ENCODE measurements at places on chromosomes 5 and 9. TPM values are rescaled to one million over a fixed set of nuclear protein-coding genes. Genes with fewer than 3 reads are reported as not detected.
A peak's percentile ranks its signal among the peaks of the same experiment; 100 is the strongest.

DNA sequence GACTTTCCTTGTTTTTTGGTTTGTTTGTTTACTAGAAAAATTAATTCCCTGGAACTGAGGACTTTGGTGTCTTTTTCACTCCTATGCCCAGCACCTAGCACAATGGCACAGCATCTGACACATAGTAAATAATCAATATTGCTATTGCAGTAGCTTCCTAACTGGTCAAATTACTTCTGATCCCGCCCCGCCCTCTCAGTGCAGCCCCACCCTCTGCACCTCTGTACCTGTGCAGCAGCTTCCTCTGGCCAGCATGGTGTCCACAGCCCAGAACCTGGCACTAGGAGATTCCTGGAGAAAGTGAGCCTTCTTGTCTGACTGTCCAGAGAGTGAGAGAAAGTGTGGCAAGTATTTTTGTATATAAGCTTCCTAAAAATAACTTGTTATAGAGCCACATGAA, 343.2 kb downstream of the ZNF608 start:
- no peak for DNase-seq

DNA sequence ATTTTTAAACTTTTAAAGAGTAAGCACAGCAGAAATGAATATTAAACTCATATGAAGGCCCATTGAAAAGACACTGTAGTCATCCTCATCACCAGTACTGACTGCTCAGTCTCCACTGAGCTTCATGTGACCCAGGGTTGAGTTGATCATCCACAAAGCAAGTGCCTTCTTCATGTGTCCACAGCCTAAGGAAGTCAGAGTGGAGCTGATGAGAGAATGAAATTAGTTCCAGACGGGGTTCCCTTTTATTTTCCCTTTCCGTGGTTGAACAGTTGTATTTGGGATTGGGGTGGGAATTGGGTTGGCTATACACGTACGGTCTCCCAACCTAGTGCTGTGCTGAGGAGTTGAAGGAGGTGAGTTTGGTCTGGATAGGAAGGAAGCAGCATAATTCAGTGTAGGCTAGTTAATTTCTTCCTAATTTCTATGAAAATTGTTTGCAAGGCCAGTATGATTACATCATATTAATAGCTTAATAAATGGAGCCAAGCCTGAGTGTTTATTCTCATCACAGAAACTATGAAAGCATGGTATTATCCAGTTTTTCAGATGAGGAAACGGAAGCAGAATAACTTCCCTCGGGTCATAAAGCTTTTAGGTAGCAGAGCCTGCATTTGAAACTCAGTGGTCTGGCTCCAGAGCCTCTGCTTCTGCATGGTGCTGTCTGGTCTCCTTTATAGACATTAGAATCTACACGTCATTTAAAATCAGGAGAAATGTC, 103.9 kb upstream of the DMRT1 start:
- no peak for DNase-seq

- DNase-seq: no peak
Observed at GRCh38 chr9:114311571-114312512, 11.1 kb upstream of the ORM1 start.

DNA sequence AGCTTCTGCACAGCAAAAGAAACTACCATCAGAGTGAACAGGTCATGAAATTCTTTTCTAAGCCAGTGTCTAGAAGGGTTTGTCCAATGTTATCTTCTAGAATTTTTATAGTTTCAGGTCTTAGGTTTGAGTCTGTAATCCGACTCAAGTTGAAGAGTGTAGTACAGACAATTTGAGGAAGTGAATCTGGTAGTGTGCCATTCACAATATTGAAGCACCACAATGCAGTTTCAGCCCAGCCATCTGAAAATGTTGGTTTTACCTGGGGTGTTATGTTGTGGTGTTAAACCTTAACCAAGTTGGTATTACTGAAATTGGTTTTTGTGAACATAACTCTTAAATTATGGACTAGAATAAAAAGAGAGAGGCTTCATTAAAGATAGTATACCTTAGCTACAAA, 77.2 kb downstream of the ADAMTS16 start:
- DNase-seq: no peak

DNA sequence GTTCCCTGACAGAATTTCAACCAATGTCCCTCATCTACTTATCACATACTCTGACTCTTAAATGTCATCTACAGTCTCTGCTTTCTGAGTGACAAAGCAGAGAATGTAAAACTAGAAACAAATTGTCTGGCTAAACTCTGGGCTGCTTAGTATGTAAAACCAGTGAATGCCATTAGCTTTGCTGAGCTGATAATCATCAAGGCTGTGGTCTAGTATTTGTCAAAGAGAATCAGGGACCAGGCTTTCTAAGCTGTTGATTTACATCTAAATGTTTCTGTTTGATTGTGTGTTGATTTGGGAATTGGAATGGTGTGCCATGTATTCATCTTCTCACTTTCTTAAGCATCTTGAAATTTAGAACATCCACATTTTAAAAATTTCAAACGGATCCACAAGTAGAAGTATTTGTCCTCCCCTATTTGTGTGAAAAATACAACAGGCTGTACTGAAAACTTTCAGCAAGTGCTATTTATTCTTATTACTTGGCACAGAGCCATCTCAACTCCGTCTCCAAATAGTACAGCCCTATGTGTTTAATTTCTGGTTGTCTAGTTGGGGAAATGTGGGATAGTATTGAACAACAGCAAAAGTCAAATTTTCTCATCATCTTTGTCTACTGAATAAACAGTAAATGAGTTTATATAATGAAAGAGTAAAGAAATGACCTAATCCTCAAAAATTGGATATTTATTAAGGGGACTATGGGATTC, 251.5 kb downstream of the KCTD16 start:
- peak; percentile 9 for DNase-seq

DNA sequence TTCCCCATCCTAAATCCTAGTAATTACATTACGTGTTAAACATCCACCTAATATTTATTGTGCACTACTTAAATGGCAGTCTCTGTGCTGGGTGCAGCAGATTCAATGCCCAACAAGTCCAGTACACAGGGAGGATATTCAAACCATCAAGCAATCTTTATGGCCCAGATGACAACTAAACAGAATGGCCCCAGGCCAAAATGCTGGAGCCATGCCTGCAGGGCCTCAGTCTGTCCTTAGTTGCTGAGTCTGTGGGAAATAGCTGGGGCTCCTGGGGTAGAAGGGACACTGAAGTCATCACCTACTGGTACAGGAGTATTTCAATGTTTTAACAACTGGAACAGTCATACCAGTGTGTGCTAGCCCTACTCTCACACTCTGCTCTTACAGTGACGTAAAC, 153.5 kb downstream of the ZNF608 start:
- no peak for DNase-seq

DNA sequence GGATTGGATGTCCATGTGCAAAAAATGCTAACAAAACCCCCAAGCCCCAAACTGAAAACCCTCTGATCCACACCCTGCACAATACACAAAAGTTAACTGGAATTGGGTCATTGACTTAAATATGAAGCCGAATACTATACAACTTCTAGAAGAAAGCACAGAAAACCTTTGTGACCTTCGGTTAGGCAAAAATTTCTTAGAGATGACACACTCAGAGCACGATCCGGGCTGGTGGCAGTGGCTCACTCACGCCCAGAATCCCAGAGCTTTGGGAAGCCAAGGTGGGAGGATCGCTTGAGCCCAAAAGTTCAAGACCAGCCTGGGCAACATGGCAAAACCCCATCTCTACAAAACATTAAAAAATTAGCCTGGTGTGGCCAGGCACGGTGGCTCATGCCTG, 1.8 kb upstream of the DIPK1B start:
- DNase-seq: no peak

- no peak for DNase-seq
Observed at GRCh38 chr9:121321016-121321503, 49.0 kb downstream of the STOM start.

DNA sequence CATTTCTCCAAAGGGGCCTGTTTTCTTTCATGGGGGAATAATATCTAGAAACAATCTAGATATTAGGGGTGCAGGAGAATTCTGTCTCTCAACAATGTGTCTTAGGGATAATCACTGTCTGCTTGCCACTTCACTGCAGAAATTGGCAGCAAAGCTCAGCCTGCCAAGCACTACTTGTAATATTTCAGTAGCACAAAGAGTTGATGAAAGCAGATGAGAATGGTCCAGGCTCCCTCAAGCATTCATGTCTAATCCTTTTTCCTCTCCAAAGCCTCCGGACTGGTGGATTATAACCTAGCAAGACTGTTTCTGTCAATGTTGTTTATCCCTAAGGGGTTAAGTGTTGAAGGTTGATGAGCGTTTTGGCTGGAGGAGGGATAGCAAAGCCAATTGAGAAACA, 13.3 kb upstream of the MPDZ start:
- no peak for DNase-seq

GRCh38 chr5:52043543-52043942, 660.3 kb downstream of the ISL1 start:
- no peak for DNase-seq

DNA sequence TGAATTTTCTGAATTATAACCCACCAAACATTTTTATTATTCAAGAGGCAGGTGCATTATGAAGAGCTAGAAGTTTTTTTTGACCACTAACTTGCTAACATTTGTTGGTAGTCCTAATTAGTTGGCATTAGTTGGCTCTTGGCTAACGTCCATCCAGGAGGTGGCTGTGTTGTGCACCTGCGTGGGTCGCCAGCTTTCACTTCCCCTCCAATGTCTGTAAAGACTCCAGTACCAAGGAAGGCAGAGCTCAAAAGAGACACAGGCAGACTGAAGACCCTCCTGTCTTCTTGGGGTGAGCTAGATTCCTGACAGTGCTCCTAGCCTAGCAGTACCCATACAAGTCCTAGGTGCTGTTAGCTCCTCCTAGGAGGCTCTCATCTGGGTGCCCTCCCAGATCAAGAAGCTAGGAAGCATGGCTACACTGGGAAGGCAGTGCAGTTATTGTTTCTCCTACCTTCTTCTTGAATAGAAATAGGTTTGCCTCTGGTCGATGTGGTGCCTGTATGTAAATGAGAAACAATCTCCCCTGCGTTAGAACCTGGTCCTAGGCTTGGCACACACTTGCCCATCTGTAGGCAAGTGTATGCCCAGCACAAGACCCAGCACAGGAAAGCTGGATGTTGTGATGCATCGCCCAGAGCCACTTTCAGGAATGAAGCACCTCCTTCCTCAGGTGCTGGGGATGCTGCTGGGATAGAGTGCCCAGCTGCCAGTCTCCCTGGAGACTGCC, 190.9 kb downstream of the ICE1 start:
- DNase-seq: no peak

- DNase-seq: peak; percentile 55
Observed at GRCh38 chr5:78920604-78921003, 64.5 kb downstream of the ARSB start.

- no peak for DNase-seq
Observed at GRCh38 chr5:25764733-25765132, 1120.0 kb upstream of the CDH10 start.

GRCh38 chr9:34400275-34400674, 23.6 kb upstream of the MYORG start:
- no peak for DNase-seq

DNA sequence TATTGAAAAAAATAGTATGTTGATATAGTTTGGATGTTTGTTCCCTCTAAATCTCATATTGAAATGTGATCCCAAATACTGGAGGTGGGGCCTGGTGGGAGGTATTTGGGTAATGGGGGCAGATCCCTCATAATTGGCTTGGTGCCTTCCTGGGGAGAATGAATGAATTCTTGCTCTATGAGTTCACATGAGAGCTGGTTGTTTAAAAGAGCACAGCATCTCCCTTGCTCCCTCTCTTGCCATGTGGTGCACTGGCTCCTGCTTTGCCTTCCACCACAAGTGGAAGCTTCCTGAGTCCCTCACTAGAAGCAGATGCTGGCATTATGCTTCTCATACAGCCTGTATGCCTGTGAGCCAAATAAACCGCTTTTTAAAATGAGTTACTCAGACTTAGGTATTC, 154.8 kb downstream of the ADAMTS6 start:
- peak; percentile 3 for DNase-seq

DNA sequence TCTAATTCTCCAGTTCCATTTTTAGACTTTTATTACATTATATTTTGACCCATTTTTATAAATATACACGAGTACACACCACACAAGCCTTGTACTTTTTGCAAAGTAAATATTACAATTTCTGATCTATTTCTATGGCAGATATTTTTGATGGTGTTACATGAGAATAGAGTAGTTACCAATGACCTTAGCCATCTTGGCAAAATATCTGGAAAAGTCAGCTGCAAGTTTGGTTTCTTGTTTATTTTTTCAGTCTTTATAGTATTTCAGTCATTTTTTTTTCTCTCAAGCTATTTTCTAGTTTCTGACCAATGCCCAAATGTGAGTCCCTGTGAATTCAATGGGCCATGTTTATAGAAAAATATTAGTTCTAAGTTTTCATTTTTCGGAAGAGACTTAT, 64.0 kb upstream of the TMC1 start:
- DNase-seq: no peak

DNA sequence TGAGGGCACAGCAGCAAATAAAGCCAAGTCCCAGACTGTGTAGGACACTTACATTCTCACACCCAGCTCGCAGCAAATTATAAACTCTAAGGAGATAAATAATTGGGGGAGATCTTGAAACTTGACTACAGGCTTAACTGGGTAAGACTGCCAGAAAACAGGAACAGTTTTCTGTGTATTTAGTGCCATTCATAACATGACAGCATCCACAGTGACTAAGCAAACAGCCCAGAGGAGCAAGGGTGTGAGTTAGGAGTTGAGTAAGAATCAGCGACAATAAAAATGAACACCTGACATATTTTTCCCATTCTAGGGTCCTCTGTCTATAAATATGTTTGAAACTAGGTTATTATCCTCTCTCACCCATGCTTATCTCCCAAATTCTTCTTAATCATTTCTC, 370.9 kb upstream of the WWC1 start:
- no peak for DNase-seq

GRCh38 chr9:127130661-127131538, 8.5 kb upstream of the ANGPTL2 start:
- DNase-seq: peak; percentile 97

- DNase-seq: peak; percentile 18
Observed at GRCh38 chr5:98296426-98296825, 477.0 kb upstream of the RGMB start.

DNA sequence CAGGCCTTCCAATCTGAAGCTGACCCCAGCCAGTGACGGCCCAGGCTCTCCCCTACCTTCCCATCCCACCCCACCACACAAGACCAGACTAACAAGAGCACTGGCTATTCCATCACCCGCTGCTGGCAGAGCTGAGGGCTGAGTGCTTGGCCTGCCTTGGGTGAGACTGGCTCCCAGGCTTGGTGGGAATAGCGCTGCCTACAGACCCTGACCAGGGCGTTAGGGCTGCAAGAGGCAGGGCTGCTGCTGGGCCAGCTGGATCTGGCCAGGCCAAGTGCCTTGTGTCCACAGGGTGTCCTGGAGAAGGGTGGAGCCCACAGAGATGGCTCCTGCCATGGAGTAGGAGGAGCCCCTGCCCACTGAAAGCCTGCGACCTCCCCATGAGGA, 31.6 kb upstream of the ANGPTL2 start:
- no peak for DNase-seq

Gene IQGAP2
- total RNA-seq: not detected

Gene DAB2
- 55.3 TPM for total RNA-seq

Gene PPP1R26
- 15.2 TPM for total RNA-seq

Gene PCDHGC4
- total RNA-seq: 2.0 TPM

Gene GADD45G
- total RNA-seq: 81.1 TPM

Gene NUTM2G
- total RNA-seq: not detected

Gene STOM
- total RNA-seq: 30.3 TPM

Gene ZFP37
- total RNA-seq: 7.8 TPM

Gene MUSK
- 124 TPM for total RNA-seq

Gene PPP2R2B
- total RNA-seq: not detected

Gene IDNK
- 3.2 TPM for total RNA-seq

Gene PROB1
- 59.5 TPM for total RNA-seq

Gene AK1
- 777 TPM for total RNA-seq

Gene BTNL8
- total RNA-seq: not detected

Gene DMRTA1
- 2.0 TPM for total RNA-seq

Gene GABBR2
- total RNA-seq: 0.52 TPM

Gene TMC1
- total RNA-seq: 0.40 TPM

Gene C1QTNF2
- 2.5 TPM for total RNA-seq

Data from myocyte (in vitro differentiated cells).